ENCODE measurements at places on chromosomes 5 and 9.

- DNase-seq = no peak
Observed at GRCh38 chr5:125148076-125148475, 401.6 kb upstream of the ZNF608 start.

GRCh38 chr9:122239722-122240121 is 11.0 kb upstream of the LHX6 start:
- DNase-seq = no peak

DNA sequence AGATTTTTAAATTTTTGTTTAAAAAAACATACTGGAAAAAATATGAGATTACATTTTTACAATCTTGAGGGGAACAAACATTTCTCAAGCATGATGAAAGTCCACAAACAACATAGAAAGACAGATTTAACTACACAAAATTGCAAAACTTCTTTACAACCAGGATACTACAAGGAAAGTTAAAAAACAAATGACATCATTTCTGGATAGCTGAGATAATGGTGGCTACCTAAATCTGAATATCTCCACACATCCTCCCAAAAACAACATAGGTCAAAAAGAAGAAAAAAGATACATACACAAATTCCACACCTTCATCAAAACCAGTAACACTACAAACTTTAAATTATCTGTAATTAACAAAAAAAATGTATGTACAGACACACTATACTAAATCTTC is 120.8 kb upstream of the TNPO1 start:
- DNase-seq = no peak

GRCh38 chr9:17075758-17076485 is 58.9 kb upstream of the CNTLN start:
- DNase-seq = no peak

DNA sequence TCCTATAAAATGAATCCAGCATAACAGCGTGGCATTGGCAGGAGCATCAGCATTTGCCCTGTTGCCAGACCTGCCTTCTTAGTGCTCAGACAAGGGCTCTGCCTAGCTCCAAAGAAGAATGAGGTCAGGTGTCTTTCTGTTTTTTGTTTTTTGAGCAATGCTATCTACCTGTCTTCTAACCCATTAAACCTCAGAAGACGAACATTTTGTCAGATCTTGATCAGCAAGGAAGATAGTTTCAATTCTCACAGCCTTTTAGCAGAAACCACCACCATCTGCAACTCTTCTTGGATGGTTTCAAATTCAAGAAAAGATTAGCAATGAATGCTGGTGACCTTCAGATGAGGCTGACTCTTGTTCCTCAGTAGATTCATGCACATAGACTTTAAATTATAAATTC is 103.5 kb upstream of the IQGAP2 start:
- DNase-seq = no peak
